ENCODE measurements at places on chromosomes 2 and 18.
A peak's percentile ranks its signal among the peaks of the same experiment; 100 is the strongest.

- DNase-seq = no peak
These were observed 29.8 kb downstream of the POLR1A start for GRCh38 chr2:86075886-86076285.

DNA sequence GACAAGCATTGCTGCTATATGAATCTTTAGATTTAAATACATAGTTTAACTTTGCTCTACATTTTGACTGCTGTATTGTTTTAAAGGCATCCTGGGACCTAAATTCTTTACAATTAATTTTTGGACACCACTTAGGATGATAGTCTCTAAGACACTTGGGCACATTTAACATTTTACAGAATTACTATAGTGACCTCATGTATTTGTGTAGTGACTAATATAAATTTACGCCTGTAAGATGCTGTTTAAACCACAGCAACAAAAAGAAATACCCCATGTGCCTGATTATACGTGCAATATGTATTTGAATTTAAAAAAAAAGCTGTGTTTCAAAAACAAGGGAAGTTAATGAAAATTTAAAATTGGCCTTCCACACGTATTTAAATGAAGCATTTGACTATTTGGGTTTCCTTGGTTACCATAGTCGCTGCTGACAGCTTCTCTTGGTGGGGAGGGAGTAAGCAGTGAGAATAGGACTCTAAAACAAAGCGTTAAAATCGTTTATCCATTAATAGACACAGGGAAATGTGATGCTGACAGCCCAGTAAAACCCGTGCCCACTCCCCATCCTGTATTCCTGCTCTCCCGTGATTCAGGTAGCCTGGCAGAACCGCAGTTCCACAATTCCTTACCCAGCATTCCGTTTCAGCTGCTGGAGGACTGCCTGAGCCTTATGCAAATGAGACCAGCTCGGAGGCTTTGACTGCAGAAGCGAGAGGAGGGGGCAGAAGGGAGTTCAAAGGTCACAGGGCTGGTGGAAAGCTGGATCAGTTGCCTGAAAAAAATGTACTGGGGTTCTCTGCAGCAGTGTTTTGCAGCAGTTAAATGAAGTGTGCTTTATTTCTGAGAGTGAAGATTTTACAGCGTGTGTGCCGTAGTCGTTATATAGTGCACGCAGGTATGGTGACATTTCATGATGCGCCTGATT is 104.3 kb downstream of the CSRNP3 start:
- DNase-seq = no peak

- no peak for DNase-seq
These were observed 398 bp downstream of the CRYBA2 start for GRCh38 chr2:218992703-218993344.

GRCh38 chr2:179263015-179263414 is 1.6 kb downstream of the SESTD1 start:
- no peak for DNase-seq

DNA sequence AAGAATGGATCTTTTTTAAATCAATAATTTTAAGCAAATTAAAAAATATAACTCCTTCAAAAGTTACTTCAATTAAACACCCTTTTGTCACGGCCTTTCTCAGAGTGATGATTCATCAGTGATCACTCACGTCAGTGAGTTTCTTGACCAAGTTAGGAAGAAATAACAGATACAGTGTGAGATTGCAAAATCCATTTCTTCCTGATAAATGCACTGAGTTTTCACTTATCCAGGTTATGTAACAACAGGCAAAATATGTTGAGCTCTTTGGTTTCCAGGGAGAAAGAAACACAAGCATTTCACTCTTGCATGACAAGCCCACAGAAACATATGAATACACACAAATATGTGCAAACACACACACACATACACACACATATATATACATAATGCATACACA is 195.9 kb upstream of the CYRIA start:
- no peak for DNase-seq

DNA sequence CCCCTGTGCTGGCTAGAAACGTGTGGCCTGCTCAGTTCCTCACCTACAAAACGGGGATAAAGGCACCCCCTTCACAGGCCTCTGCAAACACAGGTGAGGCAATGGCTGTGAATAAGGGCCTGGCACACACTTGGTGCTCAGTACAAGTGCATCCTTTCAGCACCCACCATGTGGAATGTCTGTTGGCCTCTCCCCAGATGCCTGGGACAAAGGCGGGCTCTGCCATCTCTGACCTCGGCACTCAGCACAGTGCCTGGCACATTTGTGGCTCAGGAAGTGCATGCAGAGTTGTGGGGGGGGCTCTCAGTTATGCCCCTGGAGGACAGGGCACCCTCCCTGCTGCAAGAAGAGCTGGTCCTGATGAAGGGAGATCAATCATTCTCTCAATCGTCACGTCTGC is 224.6 kb upstream of the RAB6C start:
- DNase-seq = no peak

- no peak for DNase-seq
These were observed 76.0 kb downstream of the TNS1 start for GRCh38 chr2:217926801-217927200.

GRCh38 chr2:236661762-236662110 is 92.1 kb downstream of the ACKR3 start:
- no peak for DNase-seq

- DNase-seq = peak; percentile 82
These were observed 12.1 kb downstream of the CD226 start for GRCh38 chr18:69935319-69936190.

DNA sequence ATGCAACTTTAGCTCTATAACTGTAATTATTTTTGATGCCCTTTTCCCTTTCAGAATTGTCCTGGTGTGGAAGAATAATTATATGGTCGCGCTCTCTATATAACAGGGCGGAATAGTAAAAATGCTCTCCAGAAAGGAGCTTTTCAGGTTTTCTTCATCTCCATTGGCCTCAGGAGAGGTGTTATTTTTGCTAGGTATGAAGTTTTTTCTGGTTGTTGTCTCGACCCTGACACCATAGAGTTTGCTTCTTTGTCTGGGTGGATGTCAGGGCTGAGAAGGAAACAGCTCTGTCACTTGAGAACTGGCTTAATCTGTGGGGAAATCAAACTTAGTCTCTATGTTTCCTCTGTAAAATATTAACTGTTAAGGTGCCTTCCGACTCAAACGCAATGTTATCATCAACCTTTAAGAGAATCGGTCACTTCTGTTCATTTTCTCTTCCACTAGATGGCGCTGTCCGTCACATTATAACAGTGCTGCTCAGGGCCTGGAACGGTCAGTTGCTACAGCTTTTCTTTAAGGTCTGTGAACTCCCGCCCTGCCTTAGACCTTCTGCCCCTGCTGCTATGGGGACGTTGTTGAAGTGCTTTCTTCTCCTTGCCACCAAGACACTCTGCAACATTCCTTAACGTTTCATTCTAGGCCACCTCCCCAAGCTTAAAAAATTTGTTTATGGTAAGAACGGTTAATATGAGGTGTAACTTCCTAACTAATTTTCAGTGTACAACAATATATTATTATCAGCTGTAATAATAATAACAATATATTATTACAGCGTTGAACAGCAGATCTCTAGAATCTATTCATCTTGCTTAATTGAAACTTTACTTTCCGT is 23.8 kb upstream of the SERPINB12 start:
- DNase-seq = peak; percentile 60

Measured in stimulated activated naive CD8-positive, alpha-beta T cell treated with anti-CD3 and anti-CD28 coated beads, Interleukin-15, amount 100 ng/mL, for 72 hours (primary cell).